ENCODE measurements at places on chromosomes 12 and 14. TPM values are rescaled to one million over a fixed set of nuclear protein-coding genes. Genes with fewer than 3 reads are reported as not detected.

- H3K36me3 ChIP-seq, result peaks cover 74% of the 10 kb centered on the region
- no peak overlapping the region for H3K27ac ChIP-seq
- no peak for DNase-seq
- H3K4me1 ChIP-seq, result peaks cover 6% of the 10 kb centered on the region
- no peak overlapping the region for H3K4me3 ChIP-seq
Measured at GRCh38 chr12:100043631-100044030, 58.9 kb upstream of the ANKS1B start.

Gene BBOF1
- 0.72 TPM for total RNA-seq

Gene DTX3
- total RNA-seq, result 18.3 TPM

Gene SLC7A7
- 0.40 TPM for total RNA-seq

Gene STXBP6
- not detected for total RNA-seq

Gene CELA1
- total RNA-seq, result not detected

Gene GUCY2C
- total RNA-seq, result not detected

GRCh38 chr14:82528016-82528415 is 994.4 kb upstream of the SEL1L start:
- no peak overlapping the region for H3K4me3 ChIP-seq
- H3K27me3 ChIP-seq, result no peaks in the 10 kb centered on the region
- no peak overlapping the region for H3K27ac ChIP-seq

DNA sequence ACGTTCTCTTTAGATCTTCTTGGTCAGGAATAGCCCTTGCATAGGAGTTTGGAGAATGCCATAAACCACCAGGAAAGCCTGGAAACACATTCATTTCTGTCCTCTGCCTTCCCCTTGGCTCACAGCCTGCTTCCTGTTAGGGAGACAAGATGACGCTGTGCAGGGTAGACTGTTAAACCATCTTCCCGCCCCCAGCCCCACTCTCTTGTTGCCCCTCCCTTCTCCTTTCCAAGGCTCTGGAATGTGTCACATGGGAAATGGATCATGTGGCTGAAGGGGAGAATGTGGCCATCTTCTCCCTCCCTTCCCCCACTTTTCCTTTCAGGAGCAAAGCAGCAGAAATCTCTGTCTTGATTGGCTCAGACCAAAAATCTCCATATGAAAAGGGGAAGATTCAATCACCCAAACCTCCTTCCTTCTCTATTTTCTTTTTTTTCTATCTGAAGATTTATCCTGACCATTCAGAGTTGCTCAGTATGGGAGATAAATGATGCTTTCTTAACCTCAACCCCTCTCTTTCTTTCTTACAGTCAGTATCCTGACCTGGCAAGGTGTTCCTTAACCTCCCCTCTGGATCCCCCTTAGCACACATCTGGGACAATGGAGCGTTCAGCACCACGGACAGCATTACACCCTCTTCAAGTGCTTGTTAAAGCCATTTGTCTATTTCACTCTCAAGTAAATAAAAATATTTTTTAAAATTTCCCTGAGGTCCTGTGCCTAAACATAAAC is 11.4 kb downstream of the GPR19 start:
- DNase-seq, result peak; percentile 74
- no peak overlapping the region for H3K27ac ChIP-seq
- H3K4me3 ChIP-seq, result no peak overlapping the region
- peaks cover 19% of the 10 kb centered on the region for H3K36me3 ChIP-seq
- H3K4me1 ChIP-seq, result peaks cover 3% of the 10 kb centered on the region
- no peaks in the 10 kb centered on the region for H3K27me3 ChIP-seq

GRCh38 chr12:56716458-56716857 is 8.6 kb downstream of the NACA start:
- H3K4me3 ChIP-seq, result peak overlapping the region; percentile 39
- H3K27me3 ChIP-seq, result no peaks in the 10 kb centered on the region
- DNase-seq, result no peak
- peaks cover 57% of the 10 kb centered on the region for H3K4me1 ChIP-seq

DNA sequence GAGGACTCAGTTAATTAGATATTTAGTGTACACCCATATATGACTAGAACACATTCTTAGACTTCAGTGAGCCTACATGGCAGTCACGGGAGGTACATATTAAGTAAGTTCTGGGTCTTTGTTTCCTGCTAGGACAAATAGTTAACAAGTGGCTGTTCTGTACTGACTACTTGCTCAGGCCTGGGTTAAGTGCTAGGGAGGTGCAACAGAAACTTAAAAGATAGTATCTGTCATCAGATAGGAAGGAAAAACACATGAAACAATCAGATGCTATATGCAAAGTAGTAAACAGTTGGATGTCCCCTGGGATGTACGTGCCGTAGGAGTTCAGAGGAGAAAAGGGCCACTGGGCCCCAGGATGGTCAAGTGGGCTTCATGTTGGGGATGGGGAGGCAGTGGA is 59.5 kb downstream of the SLC4A8 start:
- peak overlapping the region; percentile 85 for H3K27ac ChIP-seq
- H3K4me3 ChIP-seq, result peak overlapping the region; percentile 29
- no peaks in the 10 kb centered on the region for H3K27me3 ChIP-seq

GRCh38 chr12:83186419-83186818 is 499.7 kb downstream of the TMTC2 start:
- no peaks in the 10 kb centered on the region for H3K36me3 ChIP-seq
- H3K27ac ChIP-seq, result no peak overlapping the region
- no peak overlapping the region for H3K4me3 ChIP-seq
- H3K27me3 ChIP-seq, result no peaks in the 10 kb centered on the region
- H3K4me1 ChIP-seq, result no peaks in the 10 kb centered on the region

Gene MYBPC1
- not detected for total RNA-seq

DNA sequence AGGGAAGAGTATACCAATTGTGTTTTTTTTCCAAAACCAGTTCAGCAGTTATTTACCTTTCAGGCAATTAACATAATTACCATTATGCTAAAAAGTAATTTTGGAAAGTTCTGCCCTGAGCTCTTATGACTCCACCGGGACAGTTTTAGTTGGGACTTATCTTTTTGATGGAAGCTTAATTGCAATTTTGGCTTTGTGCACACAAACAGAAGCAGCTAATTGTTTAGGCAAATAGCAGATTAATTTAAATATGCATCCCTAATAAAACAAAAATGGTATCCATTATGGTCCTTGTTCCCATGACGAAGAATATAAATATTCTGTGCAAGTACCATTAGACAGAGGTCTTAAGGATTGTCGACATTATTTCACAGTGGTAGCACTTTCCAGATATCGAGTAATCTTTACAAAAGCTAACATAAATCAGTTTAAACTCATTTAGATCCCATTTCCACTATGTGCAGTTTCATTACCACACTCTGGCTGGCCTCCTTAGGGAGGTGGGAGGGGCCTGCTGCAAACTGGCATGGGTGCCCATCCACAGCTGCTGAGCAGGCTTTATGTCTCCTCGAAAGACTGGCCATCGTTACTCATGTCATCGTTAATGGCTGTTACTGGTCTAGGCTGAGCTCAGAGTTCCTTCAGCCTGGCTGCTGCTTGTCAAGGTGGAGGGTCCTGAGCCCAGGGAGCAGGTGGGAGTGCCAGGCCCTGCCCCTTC is 68.2 kb downstream of the FBXW8 start:
- H3K27ac ChIP-seq, result no peak overlapping the region
- H3K4me1 ChIP-seq, result peaks cover 12% of the 10 kb centered on the region
- no peak for DNase-seq
- H3K36me3 ChIP-seq, result no peaks in the 10 kb centered on the region

Gene AMN
- 0.35 TPM for total RNA-seq

DNA sequence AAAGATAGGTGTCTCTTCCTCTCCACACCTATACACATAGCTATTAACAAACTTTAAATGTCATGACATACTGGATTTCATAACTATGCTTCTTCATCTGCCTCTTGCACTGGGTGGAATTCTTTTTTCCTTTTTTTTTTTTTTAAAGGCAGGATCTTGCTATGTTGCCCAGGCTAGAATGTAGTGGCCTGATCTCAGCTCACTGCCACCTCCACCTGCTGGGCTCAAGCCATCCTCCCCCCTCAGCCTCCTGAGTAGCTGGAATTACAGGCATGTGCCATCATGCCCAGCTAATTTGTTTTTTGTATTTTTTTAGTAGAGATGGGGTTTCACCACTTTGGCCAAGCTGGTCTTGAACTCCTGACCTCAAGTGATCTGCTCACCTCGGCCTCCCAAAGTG is 4.8 kb downstream of the MRPL51 start:
- no peak overlapping the region for H3K4me3 ChIP-seq
- peaks cover 12% of the 10 kb centered on the region for H3K4me1 ChIP-seq
- H3K27ac ChIP-seq, result no peak overlapping the region
- no peak for DNase-seq
- H3K36me3 ChIP-seq, result peaks cover 15% of the 10 kb centered on the region

All from activated CD4-positive, alpha-beta T cell treated with anti-CD3 and anti-CD28 coated beads, Interleukin-2, amount 10 ng/mL, durations not matched to agents 24 days and 14 days (primary cell).